ENCODE measurements at places on chromosomes 11 and 22.
A peak's percentile ranks its signal among the peaks of the same experiment; 100 is the strongest.

- peaks cover 59% of the 10 kb centered on the region for H3K36me3 ChIP-seq
- H3K4me1 ChIP-seq: peaks cover 10% of the 10 kb centered on the region
- no peaks in the 10 kb centered on the region for H3K27me3 ChIP-seq
- no peak overlapping the region for H3K27ac ChIP-seq
- H3K4me3 ChIP-seq: no peak overlapping the region
Measured at GRCh38 chr22:35401863-35402262, 1.9 kb downstream of the MCM5 start.

DNA sequence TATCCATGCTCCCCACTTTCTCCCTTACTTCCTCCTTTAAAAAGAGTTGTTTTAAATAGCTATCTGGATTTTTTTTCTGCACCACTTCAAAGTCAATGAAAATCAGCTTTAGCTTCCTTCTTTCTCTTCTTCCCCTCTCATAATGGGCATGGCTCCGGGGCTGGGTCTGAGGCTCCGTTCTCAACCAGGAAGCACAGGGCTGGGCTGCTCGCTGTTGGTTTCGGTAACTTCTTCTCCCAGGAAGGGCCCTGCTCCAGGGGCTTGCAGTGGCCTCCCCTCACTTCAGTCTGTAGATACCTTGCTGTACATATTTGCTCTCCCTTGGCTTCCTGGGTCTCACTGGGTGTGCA lies 23.8 kb downstream of the MICAL2 start:
- peaks cover 3% of the 10 kb centered on the region for H3K4me1 ChIP-seq
- no peaks in the 10 kb centered on the region for H3K27me3 ChIP-seq
- DNase-seq: no peak
- no peak overlapping the region for H3K27ac ChIP-seq
- H3K4me3 ChIP-seq: no peak overlapping the region

DNA sequence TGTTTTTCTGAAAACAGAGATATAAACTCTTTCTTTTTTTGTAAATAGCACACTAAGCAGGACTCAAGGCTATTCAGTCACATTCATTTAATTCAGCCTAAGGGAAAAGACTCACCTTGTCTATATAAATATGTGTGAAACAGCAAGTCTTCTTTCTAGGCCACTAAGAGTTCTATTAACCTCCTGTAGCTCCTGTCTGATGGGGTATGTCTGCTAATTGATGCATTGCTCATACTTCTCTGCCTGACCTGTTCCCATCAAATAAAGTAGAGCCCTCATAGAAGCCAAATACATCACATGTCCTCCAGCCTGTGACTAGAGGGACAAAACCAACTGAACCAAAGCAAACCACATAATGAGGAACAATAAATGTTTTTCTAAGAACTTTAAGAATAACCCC lies 68.2 kb downstream of the MSANTD4 start:
- H3K4me3 ChIP-seq: no peak overlapping the region
- no peaks in the 10 kb centered on the region for H3K27me3 ChIP-seq
- H3K27ac ChIP-seq: no peak overlapping the region
- H3K36me3 ChIP-seq: no peaks in the 10 kb centered on the region
- no peak for DNase-seq

- H3K36me3 ChIP-seq: no peaks in the 10 kb centered on the region
- no peak overlapping the region for H3K4me3 ChIP-seq
- no peak for DNase-seq
- H3K4me1 ChIP-seq: no peaks in the 10 kb centered on the region
- no peak overlapping the region for H3K27ac ChIP-seq
Measured at GRCh38 chr22:25545146-25545545, 19.3 kb upstream of the GRK3 start.

GRCh38 chr22:47657224-47657623 lies 894.8 kb downstream of the TBC1D22A start:
- no peak overlapping the region for H3K27ac ChIP-seq
- H3K4me3 ChIP-seq: no peak overlapping the region
- peaks cover 5% of the 10 kb centered on the region for H3K27me3 ChIP-seq
- no peaks in the 10 kb centered on the region for H3K36me3 ChIP-seq

DNA sequence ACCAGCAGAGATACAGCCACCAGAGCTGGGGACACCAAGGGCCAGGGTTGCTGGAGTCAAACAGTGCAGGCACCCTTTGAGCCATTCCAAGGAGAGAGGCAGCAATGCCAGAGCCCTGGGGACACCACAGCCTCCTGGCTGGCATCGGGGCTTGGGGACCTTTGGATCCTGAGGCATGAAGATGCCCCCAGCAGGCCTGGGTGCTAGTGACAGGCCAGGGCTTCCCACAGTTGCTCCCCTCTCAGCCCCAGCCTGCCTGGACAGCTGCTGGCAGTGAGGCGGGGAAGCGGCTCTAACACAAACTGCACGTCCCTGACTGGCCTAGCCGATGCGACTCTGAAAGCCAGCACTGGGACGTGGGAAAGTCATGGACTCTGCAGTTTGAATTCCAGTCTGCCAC lies 2.7 kb downstream of the CD5 start:
- H3K27ac ChIP-seq: no peak overlapping the region
- H3K27me3 ChIP-seq: no peaks in the 10 kb centered on the region
- no peaks in the 10 kb centered on the region for H3K4me1 ChIP-seq
- DNase-seq: no peak

GRCh38 chr11:129287920-129288319 lies 87.7 kb upstream of the BARX2 start:
- H3K27ac ChIP-seq: no peak overlapping the region
- H3K36me3 ChIP-seq: no peaks in the 10 kb centered on the region
- H3K4me3 ChIP-seq: no peak overlapping the region
- no peaks in the 10 kb centered on the region for H3K27me3 ChIP-seq

DNA sequence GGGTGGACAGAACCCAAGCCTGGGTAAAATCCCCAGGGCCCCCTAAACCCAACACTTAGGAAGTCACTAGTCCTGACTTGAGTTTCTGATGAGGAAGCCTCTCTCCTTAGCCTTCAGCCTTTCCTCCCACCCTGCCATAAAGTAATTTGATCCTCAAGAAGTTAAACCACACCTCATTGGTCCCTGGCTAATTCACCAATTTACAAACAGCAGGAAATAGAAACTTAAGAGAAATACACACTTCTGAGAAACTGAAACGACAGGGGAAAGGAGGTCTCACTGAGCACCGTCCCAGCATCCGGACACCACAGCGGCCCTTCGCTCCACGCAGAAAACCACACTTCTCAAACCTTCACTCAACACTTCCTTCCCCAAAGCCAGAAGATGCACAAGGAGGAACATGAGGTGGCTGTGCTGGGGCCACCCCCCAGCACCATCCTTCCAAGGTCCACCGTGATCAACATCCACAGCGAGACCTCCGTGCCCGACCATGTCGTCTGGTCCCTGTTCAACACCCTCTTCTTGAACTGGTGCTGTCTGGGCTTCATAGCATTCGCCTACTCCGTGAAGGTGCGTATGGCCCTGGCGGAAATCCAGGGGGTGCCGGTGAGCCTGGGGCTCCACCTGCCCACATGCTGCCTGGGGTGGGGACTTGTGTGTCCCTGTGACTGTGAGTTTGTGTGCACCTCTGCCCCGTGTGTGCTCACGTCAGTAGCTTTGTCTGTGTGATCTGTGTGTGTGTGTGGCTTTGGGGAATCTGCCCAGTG lies at the start of gene IFITM1:
IFITM1 (plus strand) TSS at position 254 of the 767 bp plus-strand sequence; CDS start at position 385, 131 bp downstream.
- DNase-seq: peak; percentile 57
- H3K36me3 ChIP-seq: no peaks in the 10 kb centered on the region
- H3K4me3 ChIP-seq: peak within 1 kb of the TSS; percentile 71
- H3K4me1 ChIP-seq: peaks cover 39% of the 10 kb centered on the region

DNA sequence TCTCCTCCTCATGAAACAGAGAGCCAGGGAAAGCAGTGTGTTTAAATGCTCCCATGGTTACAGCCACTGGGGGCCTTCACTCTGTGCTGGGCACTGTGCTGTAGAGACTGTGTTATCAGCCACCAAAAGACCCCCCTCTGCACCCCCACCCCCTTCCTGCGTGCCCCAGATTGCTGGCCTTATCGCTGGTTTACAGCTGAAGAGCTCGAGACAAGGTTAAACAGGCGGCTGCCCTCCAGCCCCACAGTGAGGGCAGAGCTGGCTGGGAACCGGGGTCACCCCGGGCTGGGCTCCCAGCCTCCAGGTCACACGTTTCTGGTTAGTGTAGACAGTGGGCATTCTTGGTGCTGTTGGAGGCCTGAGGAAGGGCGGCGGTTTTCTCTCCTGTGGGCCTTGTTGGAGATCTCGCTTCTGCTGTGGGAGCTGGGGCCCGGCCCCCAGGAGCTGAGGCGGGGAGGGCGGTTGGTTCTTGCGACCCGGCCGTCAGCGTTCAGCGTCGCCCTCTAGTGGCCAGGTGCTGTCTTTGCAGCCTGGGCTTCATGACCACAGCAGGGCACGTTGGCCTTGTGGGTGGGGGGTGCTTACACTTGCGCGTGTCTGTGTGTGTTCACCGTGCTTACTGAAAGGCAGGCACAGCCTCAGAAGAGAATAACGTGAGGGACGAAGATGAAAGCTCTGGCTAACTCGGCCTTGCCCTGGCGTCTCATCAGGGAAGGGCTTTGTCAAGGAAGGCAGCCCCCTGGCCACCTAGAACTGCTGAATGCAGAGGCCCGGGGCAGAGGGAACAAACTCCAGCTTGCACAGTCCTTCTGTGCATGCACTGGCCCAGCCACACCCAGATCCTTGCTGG lies 40.8 kb downstream of the TBC1D22A start:
- H3K27ac ChIP-seq: no peak overlapping the region
- H3K4me3 ChIP-seq: no peak overlapping the region
- peak; percentile 51 for DNase-seq
- no peaks in the 10 kb centered on the region for H3K27me3 ChIP-seq
- no peaks in the 10 kb centered on the region for H3K36me3 ChIP-seq

GRCh38 chr22:48886604-48887393 lies 940.9 kb downstream of the BRD1 start:
- no peak for DNase-seq
- H3K4me3 ChIP-seq: no peak overlapping the region
- no peak overlapping the region for H3K27ac ChIP-seq
- no peaks in the 10 kb centered on the region for H3K4me1 ChIP-seq

DNA sequence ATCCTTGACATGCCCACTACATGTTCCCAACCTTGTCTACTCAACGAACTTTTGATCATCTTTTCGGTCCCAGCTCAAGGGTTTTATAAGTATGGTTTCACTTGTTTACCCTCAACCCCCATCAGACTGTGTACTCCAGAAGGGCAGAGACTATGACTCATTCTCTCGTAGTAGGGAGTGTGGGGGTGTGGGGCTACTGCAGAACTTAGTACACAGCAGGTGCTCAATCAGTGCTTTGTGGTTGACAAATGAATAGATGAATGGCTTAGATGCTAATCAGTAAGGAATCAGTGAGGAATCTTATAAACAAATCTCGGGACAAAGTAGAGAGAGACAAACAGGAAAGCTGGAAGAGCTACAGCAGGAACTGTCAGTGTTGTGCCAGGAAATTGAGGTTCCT lies 151.7 kb upstream of the PLET1 start:
- H3K4me3 ChIP-seq: no peak overlapping the region
- no peaks in the 10 kb centered on the region for H3K36me3 ChIP-seq
- H3K4me1 ChIP-seq: peaks cover 8% of the 10 kb centered on the region
- DNase-seq: no peak
- peaks cover 2% of the 10 kb centered on the region for H3K27me3 ChIP-seq

- no peak overlapping the region for H3K27ac ChIP-seq
- H3K36me3 ChIP-seq: no peaks in the 10 kb centered on the region
- DNase-seq: no peak
- H3K4me1 ChIP-seq: no peaks in the 10 kb centered on the region
Measured at GRCh38 chr11:103471546-103471945, 362.3 kb downstream of the DYNC2H1 start.

GRCh38 chr11:87298155-87298554 lies 260.4 kb downstream of the TMEM135 start:
- H3K27ac ChIP-seq: no peak overlapping the region
- H3K36me3 ChIP-seq: no peaks in the 10 kb centered on the region

DNA sequence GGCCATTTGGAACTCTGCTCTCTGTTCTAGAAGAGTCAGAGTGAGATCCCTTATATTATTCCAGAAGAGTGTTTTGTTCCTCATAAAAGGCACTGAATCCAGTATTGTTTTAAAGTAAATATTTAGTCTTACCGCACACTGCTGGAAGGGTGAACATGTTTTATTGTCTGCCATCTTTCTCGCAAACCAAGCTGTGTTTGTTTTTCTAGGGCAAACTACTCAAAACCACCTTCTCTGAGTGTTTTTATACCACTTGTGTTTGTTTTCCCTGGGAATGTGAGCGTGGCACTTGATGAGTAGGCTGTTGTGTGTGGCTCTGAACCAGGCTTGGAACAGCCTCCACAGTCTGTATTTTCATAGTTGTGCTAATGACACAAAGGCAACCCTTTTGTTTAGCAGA lies 89.8 kb downstream of the DBX1 start:
- DNase-seq: no peak
- no peak overlapping the region for H3K27ac ChIP-seq
- 0 out of 2 replicates have a peak, but pooled peaks cover 6% of the 10 kb centered on the region for H3K36me3 ChIP-seq
- no peak overlapping the region for H3K4me3 ChIP-seq
- H3K27me3 ChIP-seq: no peaks in the 10 kb centered on the region

DNA sequence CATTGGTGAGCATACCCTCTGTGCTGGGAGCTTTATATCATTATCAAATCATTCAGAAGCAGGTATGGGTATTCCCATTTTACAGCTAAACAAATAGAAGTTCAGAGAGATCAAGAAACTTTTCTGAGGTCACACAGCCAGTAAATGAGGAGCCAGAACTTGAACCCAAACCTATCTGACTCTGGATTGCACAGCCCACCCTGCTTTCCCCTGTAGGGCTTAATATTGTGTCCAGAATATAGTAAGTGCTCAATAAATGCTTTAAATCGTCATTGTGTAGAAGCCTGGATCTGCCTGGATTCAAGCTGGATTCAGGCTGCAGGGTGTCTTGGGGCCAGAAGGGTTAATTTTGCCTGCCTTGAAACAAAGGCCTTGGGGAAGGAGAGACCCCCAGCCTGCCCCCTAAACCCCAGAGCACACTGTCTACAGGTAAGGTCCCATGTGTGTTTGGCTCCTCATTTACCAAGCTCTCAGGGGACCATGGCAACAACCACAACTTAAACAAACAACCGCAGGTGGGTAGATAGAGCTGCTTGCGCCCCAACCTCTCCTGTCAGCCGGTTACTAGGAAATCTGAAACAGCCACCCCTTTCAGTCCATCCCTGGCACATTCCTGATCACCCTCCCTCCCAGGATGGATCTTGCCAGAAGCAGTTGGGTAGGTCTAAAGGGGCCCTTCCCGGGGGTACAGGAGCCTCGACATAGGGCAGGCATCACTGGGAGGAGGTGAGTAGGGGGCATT lies 3.0 kb upstream of the SEC14L3 start:
- no peaks in the 10 kb centered on the region for H3K36me3 ChIP-seq
- DNase-seq: no peak
- no peak overlapping the region for H3K4me3 ChIP-seq
- no peak overlapping the region for H3K27ac ChIP-seq
- H3K4me1 ChIP-seq: no peaks in the 10 kb centered on the region

DNA sequence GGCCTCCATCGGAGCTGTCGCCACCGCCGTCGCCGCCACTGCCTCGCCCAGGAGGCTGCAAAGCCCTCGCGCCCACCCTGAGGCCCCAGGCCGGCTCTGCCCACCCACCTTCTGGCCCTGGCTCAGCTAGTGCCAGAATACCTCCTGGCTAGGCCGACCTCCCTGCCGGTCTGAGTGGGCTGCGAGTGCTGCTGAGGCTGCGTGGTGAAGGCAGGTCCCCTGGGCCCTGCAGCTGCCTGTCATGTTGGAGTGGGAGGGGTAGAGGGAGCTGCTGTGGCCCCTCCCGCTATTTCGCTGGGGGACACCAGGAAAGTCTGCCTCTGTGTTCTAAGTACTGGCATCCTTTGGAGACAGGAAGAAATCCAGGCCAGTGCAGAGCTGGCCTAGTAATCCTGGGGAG lies 34.2 kb downstream of the LRRC10B start:
- peaks cover 5% of the 10 kb centered on the region for H3K4me1 ChIP-seq
- H3K4me3 ChIP-seq: no peak overlapping the region
- no peaks in the 10 kb centered on the region for H3K36me3 ChIP-seq
- H3K27me3 ChIP-seq: no peaks in the 10 kb centered on the region
- H3K27ac ChIP-seq: no peak overlapping the region

All from H1 (cell line).